Mesenteric fat pad (tissue), 1 donor: ENCODE measurements at places on chromosomes 12 and 14. TPM values are rescaled to one million over a fixed set of nuclear protein-coding genes. Genes with fewer than 3 reads are reported as not detected.

Gene OR6C2
- total RNA-seq = not detected

DNA sequence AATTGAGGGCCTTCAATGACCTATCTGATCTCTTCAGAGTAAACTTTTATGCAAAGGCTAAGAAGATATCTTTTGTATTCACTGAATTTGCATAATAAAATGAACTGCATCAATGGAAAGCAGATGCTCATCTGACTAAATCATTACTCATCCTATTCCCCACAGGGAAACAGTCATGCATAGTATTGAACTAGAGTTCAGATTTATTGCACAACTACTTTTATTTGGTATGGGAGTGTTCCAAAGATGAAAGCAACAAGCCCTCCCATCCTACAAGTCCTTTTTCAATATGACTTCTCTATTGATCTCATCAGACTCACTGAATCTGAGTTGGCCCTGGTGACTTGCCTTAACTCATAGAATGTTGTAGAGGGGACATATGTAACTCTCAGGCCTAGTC, 159.8 kb downstream of the KITLG start:
- DNase-seq = no peak

- no peak for DNase-seq
Measured at GRCh38 chr12:64691795-64692583, 67.2 kb downstream of the GNS start.

DNA sequence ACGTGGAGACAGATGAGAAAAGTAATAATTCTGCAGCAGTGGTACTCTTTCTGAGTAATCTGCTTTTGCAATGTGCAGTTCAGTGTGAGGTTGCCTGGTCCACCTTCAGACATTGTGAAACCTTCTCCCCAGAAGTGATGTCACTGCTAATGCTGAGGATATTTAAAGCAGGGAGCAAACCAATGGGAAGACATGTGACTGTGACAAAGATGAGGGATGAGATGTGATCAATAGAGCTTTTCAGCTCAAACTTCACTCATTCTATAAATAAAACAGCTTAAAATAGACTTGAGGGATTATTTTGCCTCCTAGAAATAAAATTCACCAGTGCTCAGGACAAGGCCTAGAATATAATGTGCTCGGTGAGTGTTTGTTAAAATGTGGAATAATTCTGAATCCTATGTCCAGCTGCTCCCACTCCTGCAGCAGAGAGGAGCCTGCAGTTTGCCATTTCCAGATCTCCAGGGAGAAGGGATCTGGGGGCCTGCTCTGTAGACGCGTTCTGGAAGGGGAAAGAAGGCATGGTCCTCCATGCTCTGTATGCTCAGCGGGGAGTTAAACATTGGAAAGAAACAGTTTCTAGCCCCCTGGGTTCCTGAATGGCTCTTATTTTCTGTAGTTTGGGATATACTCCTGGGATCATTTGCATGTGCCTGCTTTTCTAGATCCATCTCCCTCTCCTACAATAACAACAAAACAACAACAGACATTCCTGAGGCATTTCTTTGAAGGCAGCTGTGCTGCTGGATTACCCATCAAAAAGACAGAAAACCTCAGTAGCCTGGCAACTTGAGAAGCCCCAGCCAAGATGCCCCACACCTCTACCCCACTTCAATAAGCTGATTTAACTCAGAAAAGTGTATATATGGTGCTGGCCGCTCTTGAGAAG, 8.9 kb downstream of the SLC7A8 start:
- DNase-seq = no peak

DNA sequence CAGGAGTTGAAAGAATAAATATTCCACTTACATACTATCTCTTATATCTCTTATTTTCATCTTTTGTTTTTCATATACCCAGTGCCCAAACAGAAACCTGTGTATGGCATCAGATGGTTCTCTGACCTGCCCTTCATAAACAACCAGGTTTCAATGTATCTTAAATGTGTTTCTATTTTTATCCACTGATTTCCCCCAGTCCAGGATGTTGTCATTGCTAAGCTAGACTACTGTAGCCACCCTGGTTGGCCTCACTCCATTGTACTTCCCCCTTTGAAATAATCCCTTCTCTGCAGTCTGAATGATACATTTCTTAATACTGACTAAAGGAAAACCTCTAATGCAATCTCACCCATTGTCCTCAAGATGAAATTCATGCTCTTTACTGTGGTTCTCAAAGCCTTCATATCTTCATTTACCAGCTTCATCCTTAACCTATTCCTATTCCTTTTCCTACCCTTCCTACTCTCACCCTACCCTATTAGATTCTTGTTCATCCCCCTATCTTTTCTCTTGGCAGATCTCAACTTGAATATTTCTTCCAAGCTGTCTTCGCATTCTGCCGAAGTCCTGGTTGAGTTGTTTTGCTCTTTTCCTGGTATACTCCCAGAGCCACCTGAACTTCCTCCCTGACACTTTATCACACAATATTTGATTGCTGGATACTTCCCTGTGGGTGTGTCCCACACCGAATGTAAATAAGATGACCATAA, 312.4 kb downstream of the FOXG1 start:
- no peak for DNase-seq

DNA sequence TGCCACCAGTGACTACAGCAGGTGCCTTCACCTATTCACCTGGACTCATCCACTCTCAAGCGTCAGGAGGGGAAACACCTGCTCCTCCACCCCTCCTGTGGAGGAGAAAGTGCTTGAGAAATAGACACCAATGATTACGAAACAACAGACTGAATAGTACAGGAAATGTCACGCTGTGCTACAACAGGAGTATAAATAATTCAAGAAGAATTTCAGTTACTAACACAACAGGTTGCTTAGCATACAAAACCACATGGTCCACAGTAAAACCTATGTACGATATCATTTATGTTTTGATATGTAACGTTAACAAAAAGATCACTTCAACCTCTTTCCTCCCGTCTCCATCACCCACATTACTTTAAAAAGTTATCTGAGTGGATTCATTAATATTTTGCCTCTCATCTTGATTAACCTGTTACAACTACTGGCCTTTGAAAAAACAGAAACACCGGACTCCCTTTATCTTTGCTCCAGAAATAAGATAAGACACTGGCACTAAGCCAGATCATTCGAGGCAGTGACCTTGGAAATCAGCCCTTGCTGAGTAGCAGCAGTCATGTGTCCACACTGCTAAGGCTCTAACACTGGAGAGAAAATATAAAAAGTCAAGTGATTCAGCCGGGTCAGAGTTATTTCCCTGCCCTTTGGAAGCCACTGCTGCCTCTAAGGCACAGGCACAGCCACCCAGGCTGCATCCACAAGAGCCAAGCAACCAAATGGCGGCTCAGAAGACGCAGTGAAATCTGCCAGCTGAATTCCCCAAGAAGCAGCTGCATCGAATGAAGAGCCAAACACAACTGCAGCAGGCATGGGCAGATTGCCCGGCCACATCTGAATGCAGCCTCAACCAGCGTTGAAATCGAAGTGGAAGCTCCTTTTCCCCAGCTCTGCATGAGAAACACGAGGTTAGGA, 40.9 kb downstream of the NT5DC3 start:
- no peak for DNase-seq

Gene RTL1
- total RNA-seq = not detected

GRCh38 chr14:95522556-95522955, 6.1 kb upstream of the SYNE3 start:
- no peak for DNase-seq

DNA sequence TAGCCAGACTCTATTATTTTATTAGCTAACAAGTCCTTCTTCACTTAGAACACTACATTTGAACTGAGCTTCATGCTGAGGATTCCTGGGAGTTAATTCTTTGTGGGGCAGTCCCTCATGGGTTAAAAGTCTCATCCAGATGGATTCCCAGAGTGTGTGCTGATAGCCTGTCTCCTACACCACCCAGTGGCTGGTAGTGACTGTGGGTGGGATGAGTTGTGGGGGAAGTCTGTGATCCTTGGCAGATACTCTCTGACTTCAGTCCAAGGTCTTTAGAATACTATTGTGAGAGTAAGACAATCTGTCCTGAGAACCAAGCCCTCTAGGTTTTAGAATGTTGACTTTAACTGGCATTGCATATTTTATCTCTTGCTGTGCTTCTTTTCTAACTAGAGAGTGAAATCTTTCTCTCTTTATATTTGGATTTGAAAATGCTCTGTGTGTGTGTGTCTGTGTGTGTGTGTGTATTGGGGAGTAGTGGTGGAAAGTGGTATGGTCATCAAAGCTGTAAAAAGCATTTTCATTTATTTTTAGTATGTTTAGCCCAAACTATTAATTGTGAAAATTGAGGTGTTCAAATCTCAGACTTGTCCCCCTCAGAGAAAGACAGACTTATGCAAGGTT, 37.3 kb downstream of the AKAP6 start:
- DNase-seq = no peak

DNA sequence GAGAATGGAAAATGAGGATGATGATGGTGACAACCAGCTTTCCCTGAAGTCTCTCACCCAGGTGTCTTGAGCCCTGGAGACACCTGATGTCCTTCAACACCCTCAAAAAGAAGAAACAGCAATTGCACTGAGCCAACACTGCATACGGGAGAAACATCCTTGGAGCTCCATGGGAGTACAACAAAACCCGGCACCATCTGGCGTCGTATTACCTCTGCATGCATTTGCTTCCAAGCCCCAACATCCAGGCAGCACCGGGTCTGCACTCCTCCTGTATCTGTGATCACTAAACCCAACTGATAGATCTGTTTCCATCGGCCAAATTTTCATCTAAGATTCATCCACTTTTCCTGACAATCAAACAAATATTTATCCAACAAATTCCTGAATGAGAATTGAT, 249.9 kb downstream of the DPF3 start:
- DNase-seq = no peak

Gene NRL
- total RNA-seq = 1.6 TPM

DNA sequence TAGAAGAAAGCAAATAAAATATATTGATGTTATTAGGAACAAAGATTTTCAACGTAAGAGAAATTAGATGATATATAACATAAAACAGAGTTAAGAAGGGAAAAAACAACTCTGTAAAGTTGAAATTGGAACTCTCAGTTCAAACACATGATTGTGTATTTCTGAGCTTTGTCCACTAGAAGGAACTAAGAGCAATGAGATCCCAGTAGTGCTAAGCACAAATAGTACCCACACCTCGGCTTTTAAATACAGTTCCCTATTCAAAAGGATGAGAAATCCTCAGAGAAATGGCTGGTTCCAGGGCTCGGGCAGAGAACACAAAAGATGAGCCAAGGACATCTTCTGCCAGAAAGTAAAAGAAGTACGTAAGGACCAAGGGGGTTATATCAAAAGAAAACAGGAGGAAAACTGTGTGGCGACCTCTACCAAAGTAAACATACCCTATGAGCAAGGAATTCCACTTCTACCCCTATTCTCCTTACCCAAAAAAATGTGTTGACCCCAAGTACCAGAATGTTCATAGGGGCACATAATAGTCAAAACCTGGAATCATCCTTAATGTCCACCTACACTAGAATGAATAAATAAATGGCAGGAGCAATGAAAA, 96.6 kb downstream of the SPTSSA start:
- DNase-seq = no peak

Gene ACRBP
- total RNA-seq = 2.5 TPM

Gene RNASE3
- total RNA-seq = 0.80 TPM

DNA sequence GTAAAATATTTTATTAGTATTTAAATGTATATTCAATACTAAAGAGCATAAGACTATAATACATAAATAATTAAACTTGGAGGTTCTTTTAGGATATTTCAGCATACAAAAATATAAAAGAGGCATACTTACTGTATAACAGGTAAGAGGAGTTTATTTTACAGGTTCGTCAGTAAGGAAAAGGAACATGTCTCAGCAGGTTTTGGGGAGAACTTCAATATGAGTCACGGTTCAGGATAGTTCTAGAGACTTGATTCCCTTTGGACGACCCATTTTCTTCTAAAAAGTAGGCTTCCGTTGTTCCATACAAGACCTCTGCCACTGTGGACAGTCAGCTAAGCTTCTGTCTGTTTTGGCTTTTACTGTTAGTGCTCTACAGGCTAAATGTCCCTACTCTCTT, 181.1 kb downstream of the ALX1 start:
- no peak for DNase-seq

DNA sequence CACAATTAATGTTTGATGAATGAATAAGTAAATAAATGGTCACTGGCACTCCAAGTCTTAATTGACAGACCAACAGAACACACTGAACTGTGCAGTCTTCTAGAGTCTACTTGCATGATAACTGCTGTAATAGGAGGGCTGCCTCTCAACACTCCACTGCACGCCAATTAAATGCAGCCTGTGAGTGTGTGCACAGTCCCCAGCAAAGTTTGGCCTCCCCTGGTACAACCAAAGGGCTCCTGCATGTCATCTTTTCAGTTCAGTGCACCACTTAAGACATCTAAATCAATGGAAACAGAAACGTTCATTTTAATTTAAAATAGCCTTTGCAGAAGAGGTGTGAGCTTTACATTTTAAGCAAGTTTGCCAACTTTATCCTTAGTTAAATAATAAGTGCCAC, 121.7 kb upstream of the USP15 start:
- DNase-seq = no peak

Gene MVK
- 9.1 TPM for total RNA-seq

GRCh38 chr12:94687891-94688290, 37.5 kb upstream of the TMCC3 start:
- DNase-seq = no peak

Gene TMEM119
- 13.0 TPM for total RNA-seq

DNA sequence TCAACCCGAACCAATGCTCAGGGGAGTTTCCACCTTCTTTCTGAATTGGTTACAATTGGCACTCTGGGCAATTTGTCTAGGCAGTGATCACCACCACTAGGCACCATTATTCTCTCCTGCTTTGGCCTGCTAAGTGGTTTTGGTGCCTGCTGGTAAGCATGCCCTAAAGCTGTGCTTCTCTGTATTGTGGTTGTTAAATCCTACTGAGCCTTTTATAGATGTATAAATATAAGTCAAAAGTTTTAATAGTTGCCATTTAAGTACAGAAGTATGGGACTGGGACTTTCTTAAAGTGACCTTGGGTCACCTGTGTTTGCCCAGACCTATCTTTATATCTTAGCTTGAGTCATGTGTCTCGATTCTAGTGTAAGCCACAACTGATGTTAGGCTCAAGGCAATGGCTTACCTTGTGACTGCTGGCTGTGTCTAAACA, 475.9 kb downstream of the SLC16A7 start:
- no peak for DNase-seq

GRCh38 chr12:121451961-121452339, 52.0 kb downstream of the RNF34 start:
- no peak for DNase-seq

DNA sequence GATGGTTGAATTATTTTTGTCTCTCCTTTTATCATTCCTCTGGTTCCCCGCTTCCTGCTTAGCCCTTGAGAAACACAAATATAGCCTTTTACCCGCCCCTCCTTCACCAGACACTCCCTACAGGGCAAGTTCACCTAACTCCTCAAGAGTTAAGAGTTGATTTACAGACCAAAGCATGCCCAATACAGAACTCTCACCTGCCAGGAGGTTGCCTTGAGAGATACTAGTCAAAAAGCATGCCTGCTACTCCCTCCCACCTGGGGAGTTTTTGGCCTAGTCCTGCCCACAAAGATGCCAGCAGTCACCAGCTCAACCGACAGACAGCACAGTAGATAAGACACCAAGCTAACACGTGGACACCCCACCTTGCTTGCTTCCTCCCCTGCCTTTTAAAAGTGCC, 11.2 kb downstream of the LGMN start:
- no peak for DNase-seq

Gene EXOC3L4
- total RNA-seq = 2.0 TPM

GRCh38 chr14:105053996-105054395, 11.2 kb downstream of the GPR132 start:
- DNase-seq = no peak

Gene EML1
- 32.5 TPM for total RNA-seq

Gene STON2
- total RNA-seq = 20.8 TPM

Gene TEX52
- not detected for total RNA-seq
